Neural progenitor cell (in vitro differentiated cells): ENCODE measurements at places on chromosomes 13 and 19. TPM values are rescaled to one million over a fixed set of nuclear protein-coding genes. Genes with fewer than 3 reads are reported as not detected.

DNA sequence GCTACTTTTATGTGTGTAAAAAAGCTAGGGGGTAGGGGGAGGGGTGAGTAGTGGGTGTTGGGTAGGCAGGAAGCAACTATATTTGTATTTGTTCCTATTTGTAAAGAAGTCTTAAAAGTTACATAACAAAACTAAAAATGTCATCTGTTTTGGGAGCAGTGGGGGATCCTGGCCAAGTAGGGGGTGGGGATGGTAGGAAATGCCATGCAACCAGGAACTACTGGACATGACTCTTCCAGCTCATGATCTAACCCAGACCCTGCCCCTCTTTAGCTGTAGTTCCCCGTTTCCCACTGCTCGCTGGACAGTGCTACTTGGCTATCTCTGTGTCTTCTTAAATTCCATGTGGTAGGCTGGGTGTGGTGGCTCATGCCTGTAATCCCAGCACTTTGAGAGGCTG lies 3.2 kb downstream of the GTF3A start:
- no peak for DNase-seq

DNA sequence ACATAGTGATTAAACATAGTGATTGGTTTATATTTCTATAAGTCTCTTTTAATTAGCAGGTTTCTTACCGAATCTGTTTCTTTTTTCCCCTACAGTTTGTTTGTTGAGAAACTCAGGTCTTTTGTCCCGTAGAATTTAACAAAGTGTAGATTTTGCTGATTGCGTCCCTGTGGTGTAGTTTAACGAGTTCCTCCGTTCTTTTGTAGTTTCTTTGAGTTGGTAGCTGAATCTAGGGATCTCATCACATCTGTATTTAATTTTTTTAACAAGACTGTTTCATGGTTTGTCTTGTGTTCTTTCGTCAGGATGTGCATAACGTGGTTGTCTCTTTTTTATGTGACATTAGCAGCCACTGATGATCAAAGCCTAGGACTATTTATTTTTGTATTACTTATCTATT lies 111.1 kb downstream of the AKAP11 start:
- DNase-seq, result peak; percentile 29

Gene ZNF547
- total RNA-seq, result 2.7 and 2.9 TPM in 2 replicates

DNA sequence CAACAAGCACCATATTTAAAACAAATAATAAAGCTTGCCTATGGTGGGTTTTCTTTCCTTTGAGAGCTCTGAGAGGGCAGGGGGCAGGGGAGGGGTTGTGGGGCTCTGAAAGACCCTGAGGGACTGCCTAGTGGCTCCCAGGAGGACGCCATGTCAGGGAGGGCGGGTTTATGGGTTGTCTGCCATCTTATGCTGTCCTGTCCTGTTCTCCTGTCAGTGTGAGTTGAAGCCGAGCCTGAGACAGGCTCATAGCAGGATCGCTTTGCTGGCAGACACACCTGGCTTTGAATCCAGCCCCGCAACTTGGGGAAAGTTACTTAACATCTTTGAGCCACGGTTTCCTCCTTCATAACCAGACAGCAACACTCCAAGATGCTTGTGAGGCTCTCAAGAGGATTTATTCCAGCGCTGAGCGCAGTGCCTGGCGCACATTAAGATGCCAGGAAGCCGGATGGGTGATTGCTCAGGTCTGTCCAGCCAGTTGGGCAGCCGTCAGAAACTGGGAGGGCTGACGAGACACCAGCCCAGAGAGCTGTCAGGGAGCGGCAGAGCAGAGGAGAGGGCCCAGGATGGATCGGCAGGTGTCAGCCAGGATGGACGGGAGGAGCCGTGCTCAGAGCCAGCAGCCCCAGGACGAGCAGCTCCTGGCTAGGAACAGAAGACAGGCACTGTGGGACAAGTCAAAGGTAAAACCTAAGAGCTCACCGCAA lies 36.8 kb upstream of the C1QTNF9 start:
- no peak for DNase-seq

- DNase-seq, result no peak
Measured at GRCh38 chr19:44792281-44792680, 14.6 kb downstream of the CBLC start.

DNA sequence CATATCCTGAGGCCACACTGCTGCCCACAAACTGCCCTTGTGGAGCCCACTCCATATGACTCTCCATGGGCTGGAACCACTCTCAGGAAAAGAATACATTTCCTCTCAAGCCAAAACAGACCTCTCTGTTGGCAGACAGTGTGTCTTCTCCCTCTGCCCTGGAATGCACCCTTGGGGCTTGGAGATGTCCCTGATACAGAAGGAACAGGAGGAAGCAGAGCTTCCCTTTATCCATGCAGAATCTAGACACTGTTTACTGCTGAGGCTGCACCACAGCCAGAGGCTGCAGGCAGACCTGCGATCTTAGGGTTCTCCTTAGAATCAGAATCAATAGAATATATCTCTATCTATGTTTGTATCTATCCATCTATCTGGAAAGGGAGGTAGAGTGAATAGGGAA lies 26.8 kb upstream of the CYP4F8 start:
- no peak for DNase-seq

DNA sequence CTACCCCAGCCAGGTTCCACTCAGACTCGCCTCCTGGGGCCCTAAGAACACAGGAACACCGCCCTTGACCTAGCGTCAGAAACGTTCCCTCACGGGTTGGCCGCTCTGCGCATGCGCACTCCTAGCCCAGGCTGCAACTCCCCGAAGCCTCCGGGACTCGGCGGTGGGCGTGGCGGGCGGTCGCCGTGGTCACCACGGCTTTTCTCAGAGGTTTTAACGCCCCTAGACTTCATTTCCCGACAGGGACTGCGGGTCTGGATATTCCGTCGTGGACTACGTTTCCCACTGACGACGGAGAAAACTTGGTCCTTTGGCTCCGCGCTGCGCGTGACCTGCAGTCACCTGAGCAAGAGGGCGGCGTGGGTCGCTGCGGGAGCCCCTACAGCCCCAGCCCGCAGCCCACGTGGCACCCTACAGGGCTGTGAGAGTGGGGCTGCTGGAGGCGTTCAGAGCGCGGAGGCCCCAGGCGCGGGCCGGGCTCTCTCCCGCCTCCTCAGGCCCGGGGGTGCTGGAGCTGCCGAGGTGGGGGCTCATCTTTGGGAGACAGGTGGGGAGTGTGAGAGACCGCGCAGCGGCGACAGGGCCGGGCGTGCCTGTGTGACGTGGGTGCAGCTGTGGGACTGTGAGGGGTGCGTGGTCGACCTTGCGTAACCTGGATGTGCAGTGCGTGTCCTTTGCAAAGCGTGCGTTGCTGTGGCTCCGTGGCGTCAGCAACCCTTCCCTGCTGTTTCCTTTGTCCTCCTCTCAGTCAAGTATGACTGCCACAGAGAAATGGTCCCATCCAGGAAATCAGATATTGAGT lies 38.0 kb upstream of the ZNF573 start:
- peak; percentile 87 for DNase-seq

DNA sequence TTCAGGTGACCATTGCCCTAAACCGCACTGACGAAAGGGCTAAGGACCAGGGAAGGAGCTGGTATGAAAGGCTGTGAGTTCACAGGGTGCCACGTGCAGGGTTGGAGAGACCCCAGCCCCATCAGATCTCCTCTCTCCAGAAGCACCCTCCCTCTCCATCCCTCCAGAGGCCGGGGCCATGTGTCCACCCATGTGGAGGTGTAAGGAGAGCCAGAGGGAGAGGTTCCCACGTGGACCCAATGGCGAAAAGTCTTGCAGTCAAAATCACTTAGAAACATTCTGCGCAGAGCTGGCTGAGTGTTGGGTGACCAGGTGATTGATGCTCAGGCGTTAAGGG lies 168.3 kb downstream of the COL4A1 start:
- DNase-seq, result no peak

DNA sequence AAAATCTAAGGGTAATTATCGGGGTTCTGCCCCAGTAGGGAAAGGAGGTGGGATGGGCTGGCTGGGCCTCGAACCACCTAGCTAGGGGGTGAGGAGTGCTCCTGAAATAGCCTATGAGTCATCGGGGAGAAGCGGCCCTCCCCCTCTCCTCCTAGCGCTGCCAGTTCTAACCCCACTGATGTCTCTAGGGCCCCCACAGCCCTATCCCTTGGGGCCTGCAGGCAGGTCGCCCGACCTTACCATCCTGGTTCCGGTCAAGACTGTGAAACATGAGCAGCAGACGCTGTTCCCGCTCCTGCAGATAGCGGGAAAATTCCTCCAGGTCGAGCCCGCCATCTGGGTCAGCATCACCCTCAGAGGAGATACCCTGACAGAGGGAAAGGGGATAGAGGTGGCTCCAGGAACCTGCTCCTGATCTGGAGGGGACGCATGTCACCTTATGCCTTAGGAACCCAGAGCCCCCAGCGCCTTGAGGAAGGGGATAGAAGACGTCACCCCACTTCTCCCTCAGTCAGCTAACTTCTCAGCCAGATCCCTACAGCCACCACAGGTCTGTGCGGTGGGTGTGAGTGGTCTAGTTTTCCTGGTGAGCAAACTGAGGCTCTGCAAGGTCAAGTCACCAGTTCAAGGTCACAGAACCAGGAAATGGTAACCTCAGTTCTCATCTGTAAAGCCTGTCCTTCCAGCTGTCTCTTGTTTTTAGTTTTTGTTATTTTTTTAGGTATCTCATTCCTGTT lies 1.5 kb downstream of the SLC25A23 start:
- no peak for DNase-seq

- DNase-seq, result no peak
Measured at GRCh38 chr13:26727633-26728032, 33.0 kb downstream of the GPR12 start.

Gene ZNF681
- 11.4 and 16.7 TPM in 2 replicates for total RNA-seq

Gene LRRC63
- not detected in 2 replicates for total RNA-seq

- no peak for DNase-seq
Measured at GRCh38 chr19:6999933-7000332, 21.3 kb downstream of the MBD3L2B start.

- DNase-seq, result peak; percentile 1
Measured at GRCh38 chr19:52094526-52095130, 937 bp downstream of the ZNF841 start.

DNA sequence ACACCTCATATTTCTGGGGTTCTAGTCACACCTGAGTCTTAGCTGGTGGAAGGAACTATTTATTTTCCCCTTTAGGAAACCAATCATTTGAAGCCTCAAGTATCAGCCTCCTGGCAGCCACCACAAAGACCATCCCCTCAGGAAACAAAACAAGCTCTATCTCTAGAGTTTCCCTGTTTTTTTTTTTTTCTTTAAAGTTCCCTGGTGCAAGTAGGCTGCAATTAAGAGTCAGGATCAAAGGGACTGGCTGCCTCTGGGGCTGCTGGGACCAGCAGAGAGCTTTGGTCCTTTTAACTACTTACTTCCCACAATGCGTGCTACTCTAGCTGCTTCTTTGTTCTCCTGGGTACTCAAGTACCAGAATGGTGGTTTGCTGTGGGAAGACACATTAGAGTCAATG lies 11.4 kb downstream of the MBNL2 start:
- peak; percentile 21 for DNase-seq

Gene MAP1S
- 8.9 and 30.4 TPM in 2 replicates for total RNA-seq

- DNase-seq, result peak; percentile 37
Measured at GRCh38 chr13:110541526-110541920, 20.0 kb downstream of the RAB20 start.

- no peak for DNase-seq
Measured at GRCh38 chr13:45240143-45240542, 39.3 kb upstream of the KCTD4 start.

- no peak for DNase-seq
Measured at GRCh38 chr13:42766016-42766415, 15.4 kb upstream of the FAM216B start.

- peak; percentile 58 for DNase-seq
Measured at GRCh38 chr19:18856385-18857126, 24.8 kb downstream of the UPF1 start.

DNA sequence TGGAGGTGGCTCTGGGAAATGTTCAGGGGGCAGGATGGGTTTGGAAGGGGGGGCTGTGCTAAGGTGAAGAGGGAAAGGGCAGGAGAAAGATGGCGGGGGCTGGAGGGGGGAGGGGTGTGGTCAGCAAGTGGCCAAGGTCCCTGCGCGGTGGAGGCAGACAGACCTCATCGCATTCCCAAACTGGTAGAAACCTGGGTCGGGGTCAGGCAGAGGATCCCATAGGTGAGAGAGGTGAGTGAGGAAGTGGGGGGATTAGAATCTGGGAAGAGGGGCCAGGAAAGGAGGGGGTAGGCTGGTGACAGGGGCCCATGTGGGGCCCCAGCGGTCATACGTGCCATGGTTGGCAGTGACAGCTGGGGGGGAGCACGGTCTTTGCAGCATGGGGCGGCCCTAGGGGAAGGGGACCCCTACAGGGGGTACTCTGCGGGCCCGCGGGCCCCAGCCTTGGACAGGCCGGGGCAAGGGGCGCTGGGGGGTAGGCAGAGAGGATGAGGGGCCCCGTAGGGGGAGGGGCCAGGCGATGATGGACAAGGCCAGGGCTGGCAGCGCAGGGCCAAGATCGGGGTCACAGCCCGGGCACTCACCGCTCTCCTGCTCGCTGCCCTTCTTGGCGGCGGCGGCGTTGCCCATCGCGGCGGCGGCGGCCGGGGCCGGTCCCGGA lies 514 bp downstream of the PRKACA start:
- no peak for DNase-seq

DNA sequence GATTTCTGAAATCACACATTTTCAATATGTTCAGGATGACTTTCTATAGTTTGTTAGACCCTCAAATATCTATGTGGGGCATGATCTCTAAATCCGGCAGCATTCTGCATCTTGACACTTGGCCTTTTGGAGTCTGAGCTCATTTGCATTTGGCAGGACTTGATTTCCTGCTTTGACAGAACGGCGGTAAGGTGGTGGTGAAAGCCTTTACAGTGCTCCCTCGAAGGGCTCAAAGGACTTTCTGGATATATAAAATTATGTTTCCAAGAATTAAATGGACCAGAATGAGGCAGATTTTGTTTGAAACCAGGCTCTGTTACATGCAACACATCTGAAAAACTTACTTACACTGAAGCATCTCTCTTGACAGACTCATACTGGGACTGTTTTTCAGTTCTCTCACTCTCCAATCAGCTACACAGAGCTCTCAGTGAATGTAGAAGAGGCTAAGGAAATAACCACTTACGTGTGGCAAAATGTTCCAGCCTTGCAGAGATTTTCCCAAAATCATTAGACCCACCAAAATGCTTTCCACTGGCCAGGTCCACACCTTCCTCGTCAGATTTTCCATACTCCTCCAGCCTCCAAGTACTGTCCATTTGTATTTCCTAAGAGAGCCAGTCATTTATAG lies 207.2 kb downstream of the SPRY2 start:
- DNase-seq, result no peak

GRCh38 chr19:42166316-42166715 lies 34.1 kb upstream of the POU2F2 start:
- DNase-seq, result no peak

Gene TTYH1
- total RNA-seq, result 34.2 and 128 TPM in 2 replicates

- DNase-seq, result peak; percentile 40
Measured at GRCh38 chr19:5719274-5719960, 529 bp downstream of the LONP1 start.
